ENCODE measurements at places on chromosomes 6 and 20.

- no peak for DNase-seq
Observed at GRCh38 chr6:158825951-158826306, 6.8 kb upstream of the EZR start.

DNA sequence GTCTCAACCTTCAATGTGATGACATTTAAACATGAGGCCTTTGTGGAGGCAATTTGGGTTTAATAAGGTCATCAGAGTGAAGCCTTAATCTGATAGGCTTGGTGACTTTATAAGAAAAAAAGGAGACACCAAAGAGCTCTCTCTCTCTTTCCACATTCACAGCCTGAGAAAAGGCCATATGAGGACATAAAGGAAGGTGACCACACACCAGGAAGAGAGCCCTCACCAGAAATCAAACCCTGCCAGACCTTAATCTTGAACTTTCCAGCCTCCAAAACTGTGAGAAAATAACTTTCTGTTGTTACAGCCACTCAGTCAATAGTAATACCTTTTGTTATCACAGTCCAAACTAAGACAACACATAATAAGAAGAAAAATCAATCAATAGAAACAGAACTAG is 47.7 kb downstream of the COL12A1 start:
- DNase-seq, result no peak

GRCh38 chr6:27133281-27134227 is 113.9 kb upstream of the PRSS16 start:
- DNase-seq, result peak; percentile 92

DNA sequence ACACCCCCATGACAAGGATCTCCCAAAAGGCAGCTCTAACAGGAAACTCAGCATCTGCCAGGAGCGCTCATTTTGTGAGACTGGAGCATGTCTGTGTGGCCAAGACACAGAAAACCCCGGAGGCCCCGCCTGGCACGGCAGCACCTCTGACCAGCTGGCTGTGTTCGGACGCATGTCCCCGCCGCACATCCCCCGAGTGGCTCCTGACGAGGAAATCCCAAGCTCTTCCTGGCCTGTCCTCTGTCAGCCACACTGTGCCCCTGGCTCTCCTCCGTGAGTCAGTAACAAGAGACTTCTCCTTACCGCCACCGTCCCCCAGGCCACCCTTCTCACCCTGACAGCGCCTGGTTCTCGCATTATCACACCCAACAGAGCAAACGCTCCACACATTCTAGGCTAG is 14.4 kb downstream of the SLC2A4RG start:
- DNase-seq, result no peak

- no peak for DNase-seq
Observed at GRCh38 chr20:8400486-8400885, 268.4 kb downstream of the PLCB1 start.

DNA sequence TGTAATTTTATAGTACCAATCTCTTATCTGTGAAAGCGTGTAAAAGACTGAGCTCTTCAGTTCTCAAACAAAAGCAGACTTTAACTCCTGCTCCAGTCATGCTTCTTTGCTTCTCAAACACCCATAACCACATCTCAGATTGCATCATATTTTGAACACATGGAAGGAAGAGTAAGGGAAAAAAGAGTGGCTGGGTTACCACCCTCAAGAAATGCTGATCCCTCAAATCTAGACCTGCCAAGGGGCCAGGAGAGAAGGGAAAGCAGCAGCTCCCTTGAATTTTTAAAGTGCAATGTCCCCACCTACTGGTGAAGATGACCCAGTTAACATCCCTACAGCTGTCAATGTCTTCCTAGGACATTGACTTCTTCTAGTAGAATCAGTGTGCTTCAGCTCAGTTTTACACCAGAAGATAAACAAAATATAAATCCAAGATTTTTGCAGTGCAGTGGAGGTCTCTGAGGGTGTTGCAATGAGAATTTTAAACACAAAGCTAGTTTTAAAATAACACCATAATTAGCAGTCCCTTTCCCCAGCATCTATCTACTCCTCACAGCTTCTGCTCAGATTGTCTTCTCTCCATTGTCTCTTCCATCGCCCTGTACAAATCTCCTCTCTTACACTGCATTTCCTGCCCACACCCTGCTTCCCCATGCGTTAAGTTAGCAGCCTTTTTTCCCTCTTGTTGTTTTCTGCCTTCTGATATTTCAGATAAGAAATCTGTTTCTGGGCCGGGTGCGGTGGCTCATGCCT is 22.6 kb upstream of the HLA-DQB2 start:
- peak; percentile 78 for DNase-seq

DNA sequence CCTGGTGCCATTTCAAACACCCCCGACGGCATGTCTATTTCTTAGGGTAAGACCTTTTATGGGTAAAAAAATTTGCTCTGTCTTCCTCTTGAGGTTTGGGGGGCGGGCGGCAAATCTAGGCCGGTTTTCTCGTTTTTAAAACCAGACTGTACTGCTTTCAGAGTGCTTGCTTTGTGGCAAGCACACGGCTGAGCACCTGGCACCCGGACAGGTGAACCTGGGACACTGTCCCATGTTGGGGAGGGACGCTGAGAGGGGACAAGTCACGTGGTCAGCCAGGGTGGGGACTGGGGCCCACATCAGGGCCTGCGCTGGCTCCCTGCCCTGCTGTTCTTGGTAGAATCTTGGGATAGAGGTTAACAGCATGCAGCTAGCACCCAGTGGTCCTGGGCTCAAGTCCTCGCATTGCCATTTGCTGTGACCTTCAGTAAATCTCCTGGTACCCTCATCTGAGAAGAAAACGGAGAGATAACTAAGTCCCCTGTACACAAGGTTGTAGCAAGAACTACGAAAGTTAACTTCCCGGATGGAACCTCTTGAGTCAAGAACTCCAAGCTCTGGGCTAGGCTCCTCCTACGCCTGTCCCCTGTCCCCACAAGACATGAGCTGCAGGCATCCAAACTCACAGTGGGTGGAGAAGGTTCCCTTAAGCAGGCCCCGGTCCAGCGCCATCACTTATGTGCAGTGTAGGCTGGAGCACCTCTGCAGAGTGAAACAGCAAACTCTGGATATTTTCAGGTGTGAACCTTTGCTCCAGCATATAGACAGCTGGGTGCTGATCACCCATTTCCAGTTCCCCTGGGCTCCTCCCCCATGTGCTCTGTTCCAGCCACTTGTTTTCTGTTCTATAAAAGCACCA is 41.7 kb downstream of the PMEPA1 start:
- DNase-seq, result no peak

GRCh38 chr6:65004283-65004682 is 702.7 kb downstream of the EYS start:
- DNase-seq, result no peak

DNA sequence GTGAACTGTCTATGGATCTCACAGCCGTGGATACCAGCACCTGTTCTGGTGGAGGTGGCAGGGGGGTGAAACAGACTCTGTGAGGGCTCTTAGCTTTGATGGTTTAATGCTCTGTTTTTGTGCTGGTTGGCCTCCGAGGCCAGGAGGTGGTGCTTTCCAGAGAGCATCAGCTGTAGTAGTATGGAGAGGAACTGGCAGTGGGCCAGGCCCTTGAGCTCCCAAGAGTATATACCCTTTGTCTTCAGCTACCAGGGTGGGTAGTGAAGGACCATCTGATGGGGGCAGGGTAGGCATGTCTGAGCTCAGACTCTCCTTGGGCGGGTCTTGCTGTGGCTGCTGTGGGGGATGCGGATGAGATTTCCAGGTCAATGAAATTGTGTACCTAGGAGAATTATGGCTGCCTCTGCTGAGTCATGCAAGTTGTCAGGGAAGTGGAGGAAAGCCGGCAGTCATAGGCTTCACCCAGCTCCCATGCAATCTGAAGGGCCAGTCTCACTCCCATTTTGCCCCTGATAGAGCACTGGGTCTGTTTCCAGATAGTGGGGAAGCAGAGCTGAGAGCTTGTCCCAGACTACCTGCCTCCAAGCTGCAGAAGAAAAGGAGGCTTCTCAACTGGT is 102.7 kb upstream of the AHI1 start:
- DNase-seq, result no peak

GRCh38 chr6:31156641-31157040 is 961 bp downstream of the CCHCR1 start:
- no peak for DNase-seq

GRCh38 chr6:107585815-107586435 is 96.0 kb downstream of the SOBP start:
- no peak for DNase-seq

DNA sequence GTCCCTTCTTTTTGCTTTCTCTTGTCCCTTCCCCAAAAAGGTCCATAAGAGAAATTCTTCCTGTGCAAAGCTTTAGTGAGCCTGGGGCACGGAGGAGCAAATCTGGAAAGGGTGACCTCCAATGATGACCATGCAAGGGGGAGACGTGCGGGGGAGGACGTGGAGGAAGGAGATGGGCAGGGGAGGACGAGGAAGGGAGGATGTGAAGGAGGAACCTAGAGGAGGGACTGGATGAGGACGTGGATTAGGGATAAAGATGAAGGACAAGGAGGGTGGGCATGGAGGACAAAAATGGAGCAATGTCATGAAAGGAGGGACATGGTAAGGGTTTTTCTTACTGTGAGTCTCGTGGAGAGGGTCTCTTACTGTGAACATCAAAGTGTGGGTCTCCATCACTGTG is 139.5 kb downstream of the ERMARD start:
- DNase-seq, result no peak

- DNase-seq, result no peak
Observed at GRCh38 chr20:23655491-23656211, 17.9 kb upstream of the CST3 start.

Measured in NAMALWA (cell line).